SW 1271 (cell line): ENCODE measurements at places on chromosomes 16 and 17.

DNA sequence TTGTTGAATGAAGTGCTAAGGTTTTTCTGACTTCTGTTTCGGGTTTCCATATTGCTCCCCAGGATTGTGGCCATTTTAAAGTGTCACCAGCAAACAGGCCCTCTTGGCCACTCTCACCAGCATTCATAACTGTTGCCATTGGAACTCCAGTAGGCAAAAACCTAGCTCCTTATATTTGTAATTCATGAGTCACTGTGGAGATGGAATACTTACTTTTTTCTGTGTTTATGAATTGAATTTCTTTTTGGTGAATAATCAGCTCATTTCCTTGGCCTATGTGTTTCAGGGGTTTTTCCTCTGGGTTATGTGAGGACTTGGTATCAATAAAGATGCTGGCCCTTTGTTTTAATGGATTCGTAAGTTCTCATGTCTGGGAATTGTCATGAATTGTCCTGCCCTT is 255.1 kb downstream of the SNX29 start:
- DNase-seq, result no peak

DNA sequence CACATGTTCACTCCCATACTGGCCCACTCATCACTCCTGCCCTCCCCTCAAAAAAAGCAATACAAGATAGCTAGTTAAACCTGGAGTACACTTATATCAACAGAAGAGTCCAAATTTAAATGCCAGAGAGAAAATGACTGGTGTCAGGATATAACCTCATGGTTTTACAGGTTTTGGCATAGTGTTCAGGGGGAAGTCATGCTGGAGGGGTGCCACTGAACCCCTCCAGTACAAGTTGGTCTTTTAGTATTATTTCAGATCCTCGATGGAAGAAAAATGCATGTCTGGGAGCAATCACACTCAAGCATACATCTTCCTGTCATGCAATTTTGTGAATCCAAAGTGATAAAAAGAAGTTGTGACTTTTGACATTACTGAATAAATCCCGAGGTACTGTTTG is 10.5 kb downstream of the NACA2 start:
- DNase-seq, result no peak

- no peak for DNase-seq
Measured at GRCh38 chr17:10620823-10621222, 36.3 kb downstream of the MYH3 start.

DNA sequence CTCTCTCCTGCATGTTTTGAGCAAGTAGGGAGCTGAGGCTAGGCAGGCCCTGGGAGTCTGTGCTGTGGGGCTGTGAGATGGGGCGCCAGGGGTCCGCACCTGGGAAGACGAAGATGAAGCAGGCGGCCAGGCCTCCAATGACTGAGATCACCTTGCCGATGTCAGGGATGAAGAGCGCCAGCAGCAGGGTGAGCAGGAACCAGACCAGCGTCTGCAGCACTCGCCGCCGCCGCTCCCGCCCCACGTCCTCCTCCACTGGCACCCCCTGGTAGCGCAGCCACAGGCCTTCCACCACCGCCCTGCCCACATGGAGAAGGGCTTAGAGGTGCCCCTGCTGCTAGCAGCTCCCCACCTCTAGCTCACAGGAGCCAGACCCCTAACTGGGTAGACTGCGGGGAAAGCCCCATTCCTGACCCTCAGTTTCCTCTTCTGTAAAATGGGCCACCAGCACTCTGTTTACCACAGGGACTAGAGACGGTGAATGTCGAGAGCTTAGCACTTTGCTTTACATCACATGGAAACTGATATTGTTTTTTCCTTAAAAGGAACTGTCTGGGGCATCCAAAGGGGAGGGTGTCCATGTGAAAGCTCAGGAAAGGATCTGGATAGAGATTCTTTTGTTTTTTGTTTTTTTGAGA is 13.5 kb downstream of the SLC38A7 start:
- no peak for DNase-seq

- DNase-seq, result no peak
Measured at GRCh38 chr16:10154389-10154788, 27.8 kb downstream of the GRIN2A start.
